Activated naive CD4-positive, alpha-beta T cell (primary cell): ENCODE measurements at places on chromosomes 2 and 18.

GRCh38 chr2:166727095-166727494, 161.2 kb upstream of the XIRP2 start:
- DNase-seq, result no peak

GRCh38 chr2:218262631-218263586, 2.1 kb downstream of the GPBAR1 start:
- no peak for DNase-seq

- DNase-seq, result no peak
Measured at GRCh38 chr2:127630096-127630863, 15.7 kb upstream of the GPR17 start.

DNA sequence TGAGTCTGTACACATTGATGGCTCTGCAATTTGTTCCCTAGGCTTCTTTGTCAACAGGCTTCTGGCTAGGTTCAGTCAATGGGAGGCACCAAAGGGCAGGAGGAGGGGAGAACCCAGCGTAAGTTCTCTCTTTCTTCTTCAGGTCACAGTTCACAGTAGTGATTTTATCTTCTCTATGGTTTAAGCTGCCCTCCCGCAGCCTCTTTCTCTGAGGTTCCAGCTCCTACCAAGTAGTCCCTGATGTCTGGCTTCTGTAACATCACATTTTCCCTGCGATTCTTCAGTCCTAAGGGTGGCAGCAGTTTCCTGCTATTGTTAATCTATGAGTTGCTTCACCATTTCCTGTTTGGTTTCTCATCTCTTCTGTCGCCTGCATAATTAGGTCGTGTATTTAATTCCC, 107.4 kb downstream of the CPO start:
- no peak for DNase-seq

- DNase-seq, result no peak
Measured at GRCh38 chr2:169080250-169081069, 11.1 kb downstream of the DHRS9 start.

DNA sequence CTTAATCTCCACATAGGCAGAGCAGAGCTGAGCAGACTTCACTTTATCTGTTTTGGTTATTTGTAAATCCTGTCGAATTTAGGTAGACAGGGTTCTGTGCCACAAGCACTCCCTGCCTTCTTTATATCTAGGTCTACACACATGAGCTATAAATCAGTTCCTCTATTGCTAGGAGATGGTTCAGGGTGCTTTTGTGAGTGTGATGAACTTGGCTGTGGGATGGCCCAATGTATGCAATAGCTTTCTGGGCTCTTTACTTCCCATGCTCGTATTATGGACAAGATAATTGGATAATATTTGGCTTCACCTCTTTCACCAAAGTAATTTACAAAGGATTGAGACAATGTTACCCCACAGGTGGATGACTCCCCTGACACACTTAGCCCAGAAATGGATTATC, 72.2 kb downstream of the PLB1 start:
- no peak for DNase-seq

- no peak for DNase-seq
Measured at GRCh38 chr2:171712051-171712450, 24.8 kb downstream of the DYNC1I2 start.

DNA sequence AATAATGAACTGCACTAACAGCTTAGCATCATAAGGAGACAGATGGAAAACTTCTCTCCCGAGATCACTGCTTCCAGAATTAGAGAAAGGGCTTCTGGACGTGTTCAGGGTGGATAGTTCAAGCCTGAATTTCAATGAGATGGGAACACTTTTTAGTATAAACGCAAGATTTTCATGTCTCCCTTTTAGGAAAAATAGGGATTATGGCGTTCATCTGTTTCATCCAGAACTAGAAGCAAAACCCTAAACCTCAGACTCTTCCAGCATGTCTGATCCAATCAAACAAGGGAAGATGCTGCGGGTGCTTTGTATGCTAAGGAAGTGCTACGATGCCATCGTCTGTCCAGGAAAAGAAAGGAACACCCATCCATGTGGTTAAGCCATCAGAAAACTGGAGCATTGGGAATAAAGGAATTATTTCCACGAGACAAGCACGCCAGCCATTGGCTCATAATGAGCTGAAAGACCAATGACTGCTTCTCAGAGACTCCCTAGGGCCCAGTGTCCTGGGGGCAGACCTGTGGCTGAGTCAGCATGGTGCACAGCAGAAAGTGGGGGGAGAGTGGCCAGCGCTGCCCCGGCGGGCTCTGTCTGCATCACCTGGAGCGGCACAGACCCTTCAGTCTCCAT, 65.9 kb upstream of the AFF3 start:
- DNase-seq, result no peak

DNA sequence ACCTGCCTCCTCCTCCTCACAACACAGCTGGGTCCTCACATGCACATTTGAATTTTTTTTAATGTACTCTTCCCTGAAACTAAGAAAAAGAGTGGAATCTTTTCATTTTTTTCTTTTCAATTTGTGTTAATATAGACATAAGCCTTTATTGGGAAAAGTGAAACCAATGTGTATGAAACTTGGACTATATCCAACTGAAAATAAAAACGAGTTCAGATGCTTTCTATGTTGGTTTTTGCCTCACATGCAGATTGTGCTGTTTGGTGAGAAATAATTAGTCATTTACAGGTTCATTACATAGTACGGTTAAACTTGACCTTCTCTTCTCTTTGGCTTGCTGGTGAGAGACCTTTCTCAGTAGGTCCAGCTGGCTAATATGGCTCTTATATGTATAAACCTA, 515.2 kb upstream of the FANCL start:
- DNase-seq, result no peak

- DNase-seq, result no peak
Measured at GRCh38 chr18:46531482-46531881, 125.5 kb downstream of the LOXHD1 start.

GRCh38 chr2:238515377-238515776, 88.7 kb downstream of the ASB1 start:
- DNase-seq, result no peak

DNA sequence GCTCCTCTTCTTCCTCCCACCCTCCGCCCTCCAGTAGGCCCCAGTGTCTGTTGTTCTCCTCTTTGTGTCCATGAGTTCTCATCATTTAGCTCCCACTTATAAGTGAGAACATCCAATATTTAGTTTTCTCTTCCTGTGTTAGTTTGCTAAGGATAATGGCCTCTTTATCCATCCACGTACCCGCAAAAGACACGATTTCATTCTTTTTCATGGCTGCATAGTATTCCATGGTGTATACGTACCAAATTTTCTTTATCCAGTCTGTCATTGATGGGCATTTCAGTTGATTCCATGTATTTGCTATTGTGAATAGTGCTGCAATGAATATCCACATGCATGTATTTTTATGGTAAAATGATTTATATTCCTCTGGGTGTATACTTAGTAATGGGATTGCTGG, 82.2 kb downstream of the COPS8 start:
- no peak for DNase-seq

DNA sequence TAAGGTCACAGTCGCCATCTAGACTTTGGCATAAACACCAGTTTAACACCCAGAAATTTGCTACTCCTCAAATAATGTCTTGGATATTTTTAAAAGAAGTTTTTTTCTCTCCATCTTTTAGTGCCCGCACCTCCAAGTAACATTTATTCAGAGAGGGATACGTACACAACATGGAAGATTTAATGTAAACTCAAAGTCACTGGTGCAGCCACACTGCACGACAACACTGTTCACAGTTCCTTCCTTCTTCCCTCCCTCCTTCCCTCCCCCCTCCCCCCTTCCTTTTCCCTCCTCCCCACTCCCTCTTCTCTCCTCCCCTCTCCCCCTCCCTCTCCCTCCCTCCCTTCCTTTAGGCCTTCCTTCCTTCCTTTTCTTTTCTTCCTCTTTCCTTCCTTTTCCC, 56.5 kb downstream of the NPPC start:
- no peak for DNase-seq
